Hepatocyte (in vitro differentiated cells): ENCODE measurements at places on chromosomes 2 and 18. TPM values are rescaled to one million over a fixed set of nuclear protein-coding genes. Genes with fewer than 3 reads are reported as not detected.

DNA sequence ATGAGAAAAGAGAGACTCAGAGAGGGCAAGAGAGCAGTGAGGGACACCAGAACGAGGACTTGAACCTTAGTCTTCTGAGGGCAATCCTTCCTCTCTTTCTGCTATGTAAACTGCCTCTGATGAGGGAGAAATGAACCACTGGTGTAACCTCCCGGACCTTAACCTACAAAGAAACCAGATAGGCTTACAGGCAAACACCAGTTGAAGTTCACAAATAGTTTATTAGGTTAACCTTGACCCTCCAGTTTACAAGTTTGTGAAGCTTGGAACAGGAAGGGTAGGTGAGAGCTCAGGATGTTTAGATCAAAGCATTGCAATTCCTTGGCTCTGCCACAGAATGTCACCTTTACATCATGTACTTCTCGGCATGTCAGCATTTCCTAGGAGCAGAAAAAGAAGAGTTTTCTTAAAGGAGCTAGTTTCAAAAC, 486.4 kb upstream of the SPRED2 start:
- DNase-seq, result peak; percentile 25

GEN1 gene
- 2.7 and 3.2 TPM in 2 replicates for polyA plus RNA-seq

LYG2 gene
- not detected in 2 replicates for polyA plus RNA-seq

GRCh38 chr2:120547662-120548061, 188.0 kb upstream of the GLI2 start:
- DNase-seq, result no peak

ARHGEF33 gene
- polyA plus RNA-seq, result 0.31 and 0.62 TPM in 2 replicates

- DNase-seq, result peak; percentile 39
These were observed 58.5 kb downstream of the ROCK1 start for GRCh38 chr18:21053127-21053526.

ASPRV1 gene
- 0.66 TPM in 1 of 2 replicates, not detected in the other for polyA plus RNA-seq

DNA sequence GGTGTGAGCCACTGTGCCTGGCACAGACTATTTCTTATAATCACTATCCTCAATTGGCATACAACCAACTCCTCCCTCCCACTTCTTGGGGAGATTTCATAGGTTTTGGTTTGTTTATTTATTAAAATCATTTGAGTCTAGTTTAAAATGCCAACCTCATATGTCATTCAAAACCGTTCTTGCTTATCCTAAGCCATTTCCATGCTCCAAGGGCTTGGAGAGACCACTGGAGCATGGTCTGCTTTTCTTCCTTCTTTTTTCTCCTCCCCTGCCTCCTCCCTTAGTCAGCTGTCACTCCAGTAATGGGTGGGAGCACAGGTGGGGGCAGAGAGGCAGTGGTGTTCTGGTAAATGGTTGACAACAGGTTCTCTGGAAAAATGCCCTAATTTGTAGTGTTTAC, 20.4 kb upstream of the KCNS3 start:
- no peak for DNase-seq

QPCT gene
- 0.36 and 0.81 TPM in 2 replicates for polyA plus RNA-seq

DNA sequence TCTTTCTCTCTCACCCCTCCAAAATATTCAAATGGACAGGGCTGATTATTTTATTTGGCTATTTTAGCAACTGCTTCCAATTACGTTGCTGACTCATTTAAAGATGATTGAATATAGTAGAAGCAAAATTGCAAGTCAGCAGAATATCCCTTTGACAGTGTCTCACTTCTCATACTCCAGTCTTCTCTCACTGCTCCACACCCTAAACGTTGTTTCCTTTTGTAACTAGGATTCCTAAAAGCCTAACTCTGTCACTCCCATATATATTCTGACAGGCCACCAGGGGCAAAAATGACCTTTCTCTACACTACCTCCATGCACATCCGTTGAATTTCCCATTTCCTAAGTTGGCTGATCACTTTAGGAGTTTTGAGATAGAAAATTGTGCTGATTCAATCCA, 351.1 kb downstream of the RND3 start:
- DNase-seq, result no peak

- no peak for DNase-seq
These were observed 951.7 kb upstream of the CNTNAP5 start for GRCh38 chr2:123073371-123073770.

PFN4 gene
- polyA plus RNA-seq, result 0.75 and 1.7 TPM in 2 replicates

GRCh38 chr2:130336150-130336876, 6.4 kb upstream of the IMP4 start:
- DNase-seq, result peak; percentile 3

GRCh38 chr18:45851161-45851925, 25.9 kb downstream of the SIGLEC15 start:
- no peak for DNase-seq

- DNase-seq, result no peak
These were observed 309.0 kb upstream of the CDH2 start for GRCh38 chr18:28485918-28486317.

DNA sequence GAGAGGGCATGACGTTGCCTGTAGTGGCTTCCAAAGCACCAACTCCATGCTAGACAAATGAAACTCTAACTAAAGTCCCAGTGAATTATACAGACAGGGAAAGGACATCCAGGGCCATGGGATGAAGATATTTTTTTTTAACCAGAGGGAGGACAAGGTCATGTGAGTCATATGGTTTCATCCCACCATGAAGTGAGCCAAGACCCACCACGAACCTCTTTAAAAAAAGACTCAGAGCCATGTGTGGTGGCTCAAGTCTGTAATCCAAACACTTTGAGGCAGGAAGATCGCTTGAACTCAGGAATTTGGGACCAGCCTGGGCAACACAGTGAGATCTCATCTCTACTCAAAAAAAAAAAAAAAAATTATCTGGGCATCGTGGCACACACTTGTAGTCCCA, 115.2 kb downstream of the LIPG start:
- DNase-seq, result no peak

GRCh38 chr18:2396162-2396505, 175.2 kb downstream of the METTL4 start:
- DNase-seq, result no peak

RESP18 gene
- polyA plus RNA-seq, result not detected in 2 replicates

FN1 gene
- 1,572 and 1,650 TPM in 2 replicates for polyA plus RNA-seq

DNA sequence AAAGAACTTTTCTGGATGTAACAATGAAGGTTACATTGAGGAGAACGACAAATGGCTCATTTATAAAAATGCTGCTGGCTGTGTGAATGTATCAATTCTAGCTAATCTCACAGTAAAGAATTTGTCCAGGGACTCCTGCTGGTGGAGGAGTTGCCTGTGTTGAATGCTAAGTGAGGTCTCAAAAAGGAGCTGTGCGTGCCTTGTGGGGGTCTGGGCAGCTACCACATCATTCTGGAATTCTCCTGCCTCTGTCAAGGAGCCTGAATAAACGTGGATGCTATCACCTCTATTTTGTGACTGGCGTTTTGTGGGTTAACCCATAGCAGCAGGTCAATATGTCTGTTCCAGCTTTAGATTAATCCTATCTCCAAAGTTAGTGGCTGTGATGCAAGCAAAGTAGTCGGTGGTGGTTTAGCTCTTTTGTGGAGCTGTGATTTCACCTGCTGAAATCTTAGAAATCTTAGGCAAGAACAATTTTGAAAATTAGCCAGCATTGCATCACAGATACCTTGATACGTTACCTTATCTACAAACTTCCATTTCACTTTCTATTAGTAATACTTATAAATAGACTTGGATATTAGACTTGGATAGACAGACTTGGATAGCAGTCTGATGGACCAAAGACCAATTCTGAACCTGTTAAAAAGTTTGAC, 96.8 kb downstream of the MTCL1 start:
- DNase-seq, result no peak

DNA sequence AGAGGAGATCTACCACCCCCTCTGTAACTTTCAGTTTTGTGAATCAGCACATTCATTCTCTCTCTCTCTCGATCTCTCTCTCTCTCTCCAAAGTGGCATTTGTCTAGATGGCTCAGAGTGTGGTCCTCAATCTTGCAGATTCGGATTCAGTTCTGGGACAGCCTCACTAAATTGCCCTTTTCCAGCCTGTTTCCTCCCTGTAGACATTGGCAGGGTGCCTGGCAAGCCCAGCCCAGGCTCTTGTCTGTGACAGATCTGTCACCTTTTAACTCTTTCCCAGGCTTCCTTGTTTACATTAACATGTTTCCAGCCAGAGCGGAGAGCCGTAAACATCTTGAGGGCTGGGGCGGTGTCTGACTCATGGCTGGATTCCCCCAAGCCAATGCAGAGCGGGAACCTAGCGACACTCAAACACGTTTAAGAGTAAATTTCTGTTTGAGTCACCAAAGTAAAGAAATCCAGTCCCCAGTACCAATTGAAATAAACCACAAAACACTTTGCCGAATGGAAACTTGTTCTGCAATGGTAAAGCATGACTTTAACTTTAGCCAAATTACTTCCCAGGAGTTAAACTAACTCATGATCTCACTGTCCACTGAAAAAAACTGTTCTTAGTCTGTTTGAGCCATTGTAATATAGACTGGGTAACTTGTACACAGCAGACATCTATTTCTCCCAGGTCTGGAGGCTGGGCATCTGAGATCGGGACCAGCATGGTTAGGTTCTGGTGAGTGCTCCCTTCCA, 6.6 kb upstream of the CYP27C1 start:
- peak; percentile 82 for DNase-seq

DNA sequence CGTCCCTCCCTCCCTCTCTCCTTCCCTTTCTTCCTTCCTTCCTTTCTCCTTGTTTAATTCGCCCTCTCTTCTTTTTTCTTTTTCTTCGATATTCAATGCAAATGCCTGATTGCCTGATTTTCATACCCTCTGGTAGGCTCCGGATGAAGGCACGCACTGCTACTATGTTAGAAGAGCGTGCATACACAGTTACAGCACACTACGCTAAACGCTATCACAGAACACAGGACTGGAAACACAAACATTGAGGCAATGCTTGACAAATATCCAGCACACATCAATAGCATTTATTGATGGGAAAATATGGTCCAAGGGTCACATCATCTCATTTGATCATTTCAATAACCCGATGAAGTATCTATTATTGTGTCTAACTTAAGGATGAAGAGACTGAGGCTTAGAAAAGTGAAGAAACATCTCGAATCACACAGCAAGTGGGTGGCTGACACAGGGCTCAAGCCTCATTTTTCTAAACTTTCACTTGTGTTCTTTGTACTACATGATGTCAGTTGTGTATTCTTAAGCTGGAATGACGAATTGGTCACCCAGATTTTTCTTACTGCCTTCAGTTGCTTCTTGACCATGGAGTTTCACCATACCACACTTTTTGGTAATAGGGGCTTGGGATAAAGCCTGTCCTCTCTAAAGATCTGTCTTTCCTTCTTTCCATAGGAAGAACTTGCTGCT, 101.8 kb downstream of the TRIB2 start:
- no peak for DNase-seq

PLCD4 gene
- 0.65 and 1.0 TPM in 2 replicates for polyA plus RNA-seq

DNA sequence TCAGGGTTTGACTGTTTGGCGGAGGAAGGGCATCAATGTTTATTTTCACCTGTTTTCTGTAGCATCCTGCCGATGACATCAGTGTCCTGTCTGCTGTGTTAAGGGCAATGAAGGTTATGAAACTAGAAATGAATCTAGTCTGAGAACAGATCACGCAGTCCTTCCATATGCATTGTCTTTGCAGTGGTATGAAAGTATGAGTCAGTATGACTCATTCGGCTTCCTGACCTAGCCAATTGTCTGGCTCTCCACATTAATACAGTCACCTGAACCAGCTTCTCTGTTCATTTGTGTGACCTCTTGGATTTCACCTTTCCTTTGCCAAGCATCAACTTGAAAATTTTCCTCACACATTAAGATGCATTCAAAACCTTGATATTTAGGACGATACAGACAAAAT, 353.8 kb downstream of the RND3 start:
- peak; percentile 61 for DNase-seq

SERPINB12 gene
- polyA plus RNA-seq, result not detected in 2 replicates

SLC35F6 gene
- 16.6 and 18.3 TPM in 2 replicates for polyA plus RNA-seq

GRCh38 chr2:145095641-145096435, 575.9 kb upstream of the ZEB2 start:
- DNase-seq, result no peak

NOSTRIN gene
- polyA plus RNA-seq, result 5.8 and 10.1 TPM in 2 replicates
